ENCODE measurements at places on chromosomes 5 and 9. TPM values are rescaled to one million over a fixed set of nuclear protein-coding genes. Genes with fewer than 3 reads are reported as not detected.

- DNase-seq = no peak
Measured at GRCh38 chr5:164358531-164359259, 853.3 kb downstream of the MAT2B start.

- DNase-seq = no peak
Measured at GRCh38 chr9:78470216-78470615, 173.3 kb downstream of the PSAT1 start.

The PALM2AKAP2 gene
- 16.3 TPM for total RNA-seq

DNA sequence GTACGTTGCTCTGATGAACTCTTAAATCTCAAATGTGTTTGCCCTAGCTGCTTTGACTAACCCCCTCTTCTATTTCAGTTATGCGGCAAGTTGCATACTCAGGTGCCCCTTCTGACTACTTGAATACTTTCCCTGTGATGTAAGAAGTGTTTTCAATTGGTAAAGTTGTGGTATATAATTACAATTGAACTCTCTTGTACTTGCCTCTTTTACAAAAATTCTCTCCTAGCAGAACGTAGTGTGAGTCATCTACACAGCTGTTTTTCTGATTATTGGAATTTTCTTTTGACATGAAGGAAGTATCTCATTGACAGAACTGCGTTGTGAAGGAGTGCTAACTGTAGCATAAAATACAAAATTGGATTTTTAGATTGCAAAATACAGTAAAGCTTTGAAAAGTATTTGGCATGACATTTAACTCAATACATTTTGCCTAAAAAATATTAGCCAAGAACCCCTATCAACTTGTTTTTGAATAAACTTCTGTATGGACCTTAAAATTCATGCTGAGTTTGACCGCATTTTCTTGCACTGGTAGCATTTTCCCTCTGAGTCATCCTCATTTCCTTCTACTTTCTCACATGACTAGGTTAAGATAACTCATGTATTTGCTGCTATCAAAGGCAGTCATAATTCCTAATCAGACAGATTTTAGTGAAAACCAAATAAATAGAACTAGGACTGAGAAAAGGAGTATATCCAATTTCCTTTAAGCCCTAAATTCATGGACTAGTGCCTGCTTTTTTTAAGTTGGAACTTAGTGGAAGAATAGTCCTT lies 6.3 kb downstream of the CRHBP start:
- no peak for DNase-seq

- peak; percentile 92 for DNase-seq
Measured at GRCh38 chr9:28024676-28025075, 451.4 kb upstream of the C9orf72 start.
